ENCODE measurements at places on chromosomes 4 and X. TPM values are rescaled to one million over a fixed set of nuclear protein-coding genes. Genes with fewer than 3 reads are reported as not detected.

DNA sequence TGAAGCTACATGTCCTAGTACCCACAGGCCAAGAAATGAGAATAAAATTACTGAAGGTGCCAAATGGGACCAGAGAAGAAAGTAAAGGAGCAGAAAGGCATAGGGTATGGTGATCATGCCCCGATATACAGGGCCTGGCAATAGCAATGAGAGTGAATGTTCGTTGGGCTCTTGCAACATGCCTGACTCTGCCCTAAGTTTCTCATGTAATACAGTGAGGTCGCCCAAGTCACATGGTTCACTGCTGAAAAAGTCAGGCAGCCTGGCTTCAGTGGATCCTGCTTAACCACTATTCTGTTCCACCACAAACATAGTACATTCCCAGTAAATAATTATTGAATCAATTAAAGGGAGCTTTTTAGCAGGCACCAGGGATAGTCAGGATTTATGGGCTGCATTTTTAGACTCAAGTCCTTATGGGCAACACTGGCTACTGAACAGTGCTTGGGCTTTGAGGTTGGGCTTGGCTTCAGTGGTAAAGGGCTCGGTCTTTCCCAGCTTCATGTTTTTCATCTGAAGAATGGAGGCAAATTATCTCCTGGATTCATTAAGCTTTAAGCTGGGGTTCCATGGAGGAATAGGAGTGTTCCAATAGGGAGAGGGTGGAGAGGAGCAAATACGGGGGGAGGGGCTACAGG, 67.1 kb upstream of the ZNF518B start:
- no peaks in the 10 kb centered on the region for H3K36me3 ChIP-seq
- no peaks in the 10 kb centered on the region for H3K4me1 ChIP-seq

DNA sequence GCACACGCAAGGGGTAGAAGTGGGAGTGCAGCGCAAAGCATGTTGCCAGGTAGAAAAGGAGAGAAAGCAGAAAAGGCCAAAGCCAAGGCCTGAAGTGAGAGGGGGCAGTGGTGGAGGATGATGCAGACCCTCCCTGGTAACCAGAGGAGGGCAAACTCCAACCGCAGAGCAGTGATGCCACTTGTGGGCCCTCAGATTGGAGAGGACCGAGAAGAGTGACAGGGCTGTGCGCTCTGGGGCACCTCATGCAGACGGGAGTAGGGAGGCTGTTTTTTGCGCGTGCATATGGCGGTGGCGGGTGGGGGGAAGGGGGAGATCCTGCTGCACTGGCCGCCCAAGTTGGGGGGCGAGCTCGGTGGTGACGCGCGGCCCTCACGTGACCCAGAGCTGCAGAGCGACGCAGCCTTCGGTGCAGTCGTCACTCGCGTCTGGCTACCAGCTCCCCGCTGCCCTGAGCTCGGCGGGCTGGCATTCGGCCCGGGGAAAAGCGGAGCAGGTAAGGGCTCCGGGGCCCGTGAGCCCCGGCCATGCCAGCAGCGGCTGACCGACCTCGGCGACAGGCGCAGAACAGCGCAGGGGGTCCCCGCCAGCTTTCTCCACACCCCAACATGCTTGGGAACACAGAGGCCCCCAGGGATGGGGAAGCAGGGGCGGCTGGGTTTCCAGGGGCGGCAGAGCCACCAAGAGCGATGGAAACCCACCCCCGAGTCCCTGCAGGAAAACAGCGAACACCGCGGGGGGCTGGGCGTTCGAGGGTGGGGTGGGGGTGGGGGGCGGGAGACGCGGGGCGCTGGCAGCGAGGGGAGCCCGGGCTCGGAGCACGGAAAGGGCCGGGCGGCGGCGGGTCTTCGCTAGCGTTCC, at the start of gene BEX3:
TSS of gene BEX3 (plus strand) at position 421 of the 861 bp plus-strand sequence. CDS start 984 bp downstream, outside the sequence.
- H3K4me1 ChIP-seq, result no peaks in the 10 kb centered on the region
- peak; percentile 77 for DNase-seq
- H3K4me3 ChIP-seq, result peak within 1 kb of the TSS; percentile 78
- peak within 1 kb of the TSS; percentile 80 for H3K27ac ChIP-seq
- H3K36me3 ChIP-seq, result no peaks in the 10 kb centered on the region

- no peak for DNase-seq
- no peak overlapping the region for H3K4me3 ChIP-seq
- no peaks in the 10 kb centered on the region for H3K36me3 ChIP-seq
- H3K27ac ChIP-seq, result no peak overlapping the region
Measured at GRCh38 chrX:25131055-25131454, 115.3 kb upstream of the ARX start.

GRCh38 chrX:19883878-19884277, 3.5 kb downstream of the SH3KBP1 start:
- no peaks in the 10 kb centered on the region for H3K4me1 ChIP-seq
- H3K27me3 ChIP-seq, result peaks cover 13% of the 10 kb centered on the region
- H3K27ac ChIP-seq, result no peak overlapping the region
- H3K4me3 ChIP-seq, result no peak overlapping the region
- no peak for DNase-seq

- H3K36me3 ChIP-seq, result no peaks in the 10 kb centered on the region
- no peak for DNase-seq
- H3K4me1 ChIP-seq, result peaks cover 13% of the 10 kb centered on the region
- no peak overlapping the region for H3K27ac ChIP-seq
- no peaks in the 10 kb centered on the region for H3K27me3 ChIP-seq
Measured at GRCh38 chrX:69152417-69152841, 12.8 kb downstream of the PJA1 start.

DNA sequence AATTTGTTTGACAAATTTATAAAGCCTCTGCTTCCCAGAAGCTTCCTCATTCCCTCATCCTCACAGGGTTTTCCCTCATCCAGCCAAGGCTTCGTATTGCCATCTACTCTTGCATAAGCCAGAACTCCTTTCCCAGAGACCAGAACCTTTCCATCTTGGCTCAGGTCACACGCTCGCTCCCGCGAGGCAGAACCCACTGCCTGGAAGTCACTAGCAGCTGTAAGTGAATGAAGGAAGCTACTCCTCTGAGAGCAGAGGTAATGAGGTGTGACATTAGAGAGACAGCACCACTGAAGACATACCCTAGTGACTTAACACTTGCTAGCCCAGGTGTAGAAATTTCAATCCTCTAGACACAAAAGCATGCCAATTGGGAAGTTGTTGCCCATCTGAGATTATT, 52.5 kb downstream of the LHFPL1 start:
- H3K36me3 ChIP-seq, result no peaks in the 10 kb centered on the region
- H3K4me3 ChIP-seq, result no peak overlapping the region
- H3K4me1 ChIP-seq, result no peaks in the 10 kb centered on the region
- no peaks in the 10 kb centered on the region for H3K27me3 ChIP-seq

GRCh38 chrX:69362354-69362753, 141.8 kb upstream of the NALF2 start:
- no peaks in the 10 kb centered on the region for H3K36me3 ChIP-seq
- no peak overlapping the region for H3K27ac ChIP-seq

Gene IL2RG
- not detected for total RNA-seq

Gene NMU
- total RNA-seq, result 1.8 TPM

Measured in neural progenitor cell (in vitro differentiated cells).